ENCODE measurements at places on chromosomes 13 and 19.

GRCh38 chr13:49407068-49407467 lies 36.8 kb downstream of the CAB39L start:
- no peak for DNase-seq

DNA sequence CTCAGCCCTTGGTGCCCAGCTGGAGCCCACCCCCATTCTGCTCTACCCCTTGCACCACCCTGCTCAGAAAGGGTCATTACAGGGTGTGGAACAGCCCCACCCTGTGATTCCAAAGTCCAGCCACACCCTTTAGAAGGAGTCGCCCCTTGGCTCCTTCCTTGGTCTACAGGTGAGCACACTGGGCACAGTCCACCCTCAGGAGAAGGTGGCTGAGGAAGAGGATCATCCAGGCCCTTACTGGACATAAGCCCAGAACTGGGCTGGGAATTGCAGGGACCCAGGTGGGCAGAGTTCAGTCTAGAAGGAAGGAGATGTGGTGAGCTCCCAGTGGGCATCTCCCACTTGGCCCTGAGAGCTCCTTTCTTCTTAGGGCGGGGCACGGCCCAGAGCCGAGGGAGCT lies 8.6 kb downstream of the SLC46A3 start:
- no peak for DNase-seq

DNA sequence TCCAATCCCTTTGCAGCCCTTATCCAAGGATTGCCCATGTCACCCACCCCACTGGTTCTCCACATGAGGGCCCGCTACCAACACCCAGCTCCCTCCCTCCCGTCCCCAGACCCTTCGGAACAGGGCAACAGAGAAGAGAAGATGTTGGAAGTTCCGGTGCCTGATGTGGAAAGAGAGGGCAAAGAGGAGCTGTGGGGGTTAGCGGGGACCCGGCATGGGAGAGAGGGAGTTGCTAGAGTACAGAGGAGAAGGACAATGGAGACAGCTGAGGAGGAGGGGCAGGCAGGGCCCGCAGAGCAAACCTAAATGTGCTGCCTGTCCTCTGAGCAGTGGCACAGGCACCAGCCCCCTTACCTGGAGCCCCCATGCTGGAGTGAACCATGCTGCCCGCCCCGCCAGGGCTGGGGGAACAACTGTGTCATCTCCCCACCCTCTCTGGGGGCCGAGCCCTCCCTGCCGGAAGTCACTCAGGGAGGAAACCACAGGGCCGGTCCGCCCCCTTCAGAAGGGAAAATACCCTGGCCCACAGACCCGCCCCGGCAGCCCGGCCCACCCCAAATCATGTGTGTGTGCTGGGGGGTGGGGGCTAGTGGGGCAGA lies at the start of gene POU2F2:
Gene POU2F2 (minus strand): TSS at position 417 of the 599 bp plus-strand sequence. CDS start 35 bp downstream, at position 382.
- DNase-seq: no peak

DNA sequence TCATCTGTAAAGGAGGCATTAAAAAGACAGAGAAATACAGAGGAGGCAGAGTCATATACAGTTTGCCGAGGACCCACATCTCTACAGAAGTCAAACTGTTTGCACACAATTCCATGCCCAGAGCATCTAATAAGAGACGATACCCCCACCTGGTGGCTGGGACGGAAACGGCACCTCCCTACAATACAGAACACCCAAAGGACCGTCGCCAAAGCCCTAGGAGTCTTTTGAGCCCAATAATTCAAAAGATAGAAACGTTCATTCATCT lies 703 bp upstream of the PLEKHG2 start:
- DNase-seq: peak; percentile 89

DNA sequence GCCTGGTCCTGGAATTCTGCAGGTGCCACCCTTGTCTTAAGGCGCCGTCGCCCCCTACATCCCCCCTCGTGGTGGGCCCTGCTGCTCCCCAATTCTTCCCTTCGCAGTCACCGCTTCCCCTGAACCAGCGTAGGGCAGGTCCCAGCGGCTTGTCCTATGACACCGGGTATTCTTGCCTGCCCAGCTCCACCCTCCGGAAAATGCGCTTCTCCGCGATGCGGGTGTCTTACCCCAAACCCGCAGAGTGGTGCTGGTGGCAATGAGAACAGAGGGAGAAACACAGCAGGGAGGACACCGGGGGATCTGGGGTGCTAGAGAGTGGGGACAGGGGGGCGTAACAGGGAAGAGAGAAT lies 9.0 kb downstream of the ZNF808 start:
- DNase-seq: no peak

GRCh38 chr13:104773775-104774174 lies 1707.6 kb upstream of the SLC10A2 start:
- DNase-seq: no peak

DNA sequence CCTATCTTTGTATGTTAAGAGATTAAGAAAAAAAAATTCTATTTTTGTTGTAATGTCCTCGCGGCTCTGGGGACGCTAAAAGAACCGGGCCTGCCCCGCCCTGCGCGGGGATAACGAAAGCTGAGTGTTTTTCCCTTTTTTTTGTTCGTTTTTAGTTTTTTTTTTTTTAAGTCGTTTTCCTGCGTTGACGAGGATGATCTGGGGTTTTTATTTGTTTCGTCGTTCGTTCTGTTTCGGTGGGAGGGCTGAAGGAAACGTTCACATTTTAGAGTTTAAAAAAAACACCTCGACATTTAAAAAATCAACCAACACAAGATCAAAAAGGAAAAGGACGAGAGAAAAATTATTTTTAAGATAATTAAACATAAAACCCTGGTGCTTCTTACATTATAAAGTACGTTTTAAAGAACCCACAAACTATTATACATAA lies 5.6 kb downstream of the LYL1 start:
- no peak for DNase-seq

- DNase-seq: no peak
Measured at GRCh38 chr13:53501387-53501786, 472.8 kb downstream of the OLFM4 start.

DNA sequence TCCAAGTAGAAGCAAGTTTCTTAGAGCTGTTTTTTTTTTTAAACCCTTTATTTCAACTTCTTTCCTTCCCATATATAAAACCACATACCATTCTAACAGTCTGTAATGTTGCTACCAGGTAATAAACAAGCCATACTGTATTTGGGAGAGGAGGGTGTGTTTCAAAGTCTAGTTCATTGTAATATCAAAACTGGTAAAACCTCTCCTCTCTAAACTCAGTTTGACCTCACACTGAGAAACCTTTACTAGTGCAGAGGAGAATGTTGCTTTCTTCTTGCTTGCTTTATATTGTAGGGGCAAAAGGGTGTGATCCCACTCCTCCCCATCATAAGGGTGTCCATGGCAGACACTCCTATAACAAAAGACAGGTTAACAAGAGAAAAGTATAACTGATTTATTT lies 155.1 kb downstream of the GGACT start:
- no peak for DNase-seq

GRCh38 chr19:39410017-39410830 lies 2.2 kb upstream of the PLEKHG2 start:
- no peak for DNase-seq

GRCh38 chr13:75836441-75836840 lies 200.3 kb downstream of the LMO7 start:
- no peak for DNase-seq

DNA sequence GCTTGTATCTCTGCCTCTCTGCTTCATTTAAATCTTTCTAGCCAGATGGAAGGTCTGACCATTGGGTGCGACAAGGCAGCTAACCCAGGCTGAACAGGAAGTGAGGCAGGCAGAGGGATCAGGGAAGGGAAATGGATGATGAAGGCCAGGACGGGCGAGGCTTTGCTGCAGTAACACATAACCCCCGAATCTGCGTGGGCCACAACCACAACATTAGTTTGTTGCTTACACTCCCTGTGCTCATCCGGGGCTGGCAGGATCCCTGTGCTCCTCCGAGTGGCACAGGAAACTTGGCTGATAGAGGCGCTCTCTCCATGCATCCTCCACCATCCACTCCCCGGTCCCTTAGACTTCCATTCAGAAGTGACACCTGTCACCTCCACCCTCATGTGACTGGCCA lies 1.1 kb upstream of the FLT3LG start:
- no peak for DNase-seq
